ENCODE measurements at places on chromosomes 12 and 14.
A peak's percentile ranks its signal among the peaks of the same experiment; 100 is the strongest.

- no peak for DNase-seq
These were observed 32.0 kb downstream of the PARP2 start for GRCh38 chr14:20375471-20375870.

- DNase-seq: no peak
These were observed 6.1 kb downstream of the SOS2 start for GRCh38 chr14:50225067-50225973.

GRCh38 chr14:58812050-58812910 is 174.5 kb downstream of the DACT1 start:
- DNase-seq: no peak

GRCh38 chr12:129765719-129766118 is 138.1 kb downstream of the TMEM132D start:
- DNase-seq: no peak

DNA sequence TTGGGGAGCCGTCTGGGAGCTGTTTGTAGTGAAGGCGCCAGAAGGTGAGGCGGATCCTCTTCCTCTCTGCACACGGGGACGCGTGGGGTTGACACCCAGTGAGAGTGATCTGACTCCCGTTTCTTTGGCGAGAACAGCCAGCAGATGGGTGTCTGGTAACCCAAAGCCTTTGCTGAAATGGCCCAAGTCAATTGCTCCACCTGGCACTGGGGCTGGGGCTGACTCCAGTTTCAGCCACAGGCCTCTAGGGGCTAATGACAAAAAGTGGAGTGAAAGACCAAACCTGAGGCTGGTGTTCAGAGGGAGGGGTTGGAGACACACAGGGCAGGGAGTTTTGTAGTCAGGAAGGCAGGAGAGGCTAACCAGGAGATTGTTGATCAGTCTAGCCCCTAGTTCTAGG is 87.0 kb downstream of the FRMD6 start:
- peak; percentile 11 for DNase-seq

DNA sequence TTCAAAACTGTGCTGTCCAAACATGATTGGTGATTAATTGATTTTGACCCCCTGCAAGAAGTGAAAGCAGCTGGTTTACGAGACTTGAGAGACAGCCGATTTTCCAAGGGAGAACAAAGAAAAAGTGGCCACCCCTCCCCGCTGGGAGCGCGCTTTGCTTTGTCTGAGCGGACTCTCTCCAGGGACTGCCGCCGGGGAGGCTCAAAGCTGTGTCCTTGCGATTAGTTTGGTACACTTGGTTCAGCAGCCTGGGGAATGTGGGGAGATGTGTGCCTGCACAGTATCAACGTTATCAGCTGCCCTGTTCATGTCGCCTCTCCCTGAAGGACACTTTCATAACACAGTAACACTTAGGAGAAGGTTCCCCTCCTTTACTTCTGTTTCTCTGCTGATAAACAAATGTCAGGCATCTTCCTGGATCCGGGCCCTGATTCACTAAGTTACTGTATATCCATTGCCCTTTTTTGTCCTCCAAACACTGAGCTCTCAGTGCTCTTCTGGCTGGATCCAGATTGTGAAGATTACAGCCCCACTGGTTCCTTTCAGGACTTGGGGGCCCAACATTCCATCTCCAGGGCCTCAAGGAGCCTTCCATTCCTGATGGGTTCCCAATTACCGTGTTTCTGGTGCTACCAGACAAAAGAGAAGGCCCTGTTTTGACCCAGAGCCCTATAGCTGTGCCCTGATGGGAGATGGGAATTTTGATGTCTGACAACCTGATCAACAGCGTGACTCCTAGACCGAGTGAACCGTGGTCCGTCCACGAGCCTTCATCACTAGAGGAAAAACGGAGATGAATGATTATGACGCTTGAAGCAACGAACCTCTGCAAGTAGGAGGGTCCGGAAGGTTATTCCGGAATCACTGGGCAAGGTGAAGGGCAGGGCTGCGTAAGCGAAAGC is 31.7 kb upstream of the TUBA1C start:
- DNase-seq: no peak

GRCh38 chr14:104294628-104294982 is 156.2 kb downstream of the KIF26A start:
- DNase-seq: no peak

Data from SW480 (cell line).